ENCODE measurements at places on chromosomes 4 and X. TPM values are rescaled to one million over a fixed set of nuclear protein-coding genes. Genes with fewer than 3 reads are reported as not detected.

GRCh38 chrX:154028502-154029184 lies 8.9 kb upstream of the IRAK1 start:
- no peaks in the 10 kb centered on the region for H3K27me3 ChIP-seq
- H3K36me3 ChIP-seq = peaks cover 40% of the 10 kb centered on the region
- H3K4me1 ChIP-seq = peaks cover 15% of the 10 kb centered on the region

DNA sequence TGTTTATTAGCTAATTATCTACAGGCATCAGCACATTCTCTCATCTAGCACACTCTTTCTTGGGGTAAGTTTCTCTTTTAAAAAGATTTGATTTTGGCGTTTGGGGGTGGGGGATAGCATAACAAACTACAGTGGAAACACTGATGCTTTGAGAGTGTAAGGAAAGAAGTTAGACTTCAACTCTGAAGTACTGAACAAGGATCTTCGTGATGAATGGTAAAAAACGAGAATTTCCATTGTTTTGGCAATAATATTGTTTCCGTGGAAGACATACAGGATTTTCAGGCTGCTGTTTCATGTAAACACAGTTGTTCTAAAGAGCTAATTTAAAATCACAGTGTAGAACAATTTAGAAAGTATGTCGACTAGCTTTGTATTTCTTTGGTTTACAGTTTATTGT lies 451 bp downstream of the LPAR4 start:
- H3K36me3 ChIP-seq = no peaks in the 10 kb centered on the region
- H3K27me3 ChIP-seq = no peaks in the 10 kb centered on the region
- no peak overlapping the region for H3K4me3 ChIP-seq
- DNase-seq = no peak
- H3K4me1 ChIP-seq = no peaks in the 10 kb centered on the region

DNA sequence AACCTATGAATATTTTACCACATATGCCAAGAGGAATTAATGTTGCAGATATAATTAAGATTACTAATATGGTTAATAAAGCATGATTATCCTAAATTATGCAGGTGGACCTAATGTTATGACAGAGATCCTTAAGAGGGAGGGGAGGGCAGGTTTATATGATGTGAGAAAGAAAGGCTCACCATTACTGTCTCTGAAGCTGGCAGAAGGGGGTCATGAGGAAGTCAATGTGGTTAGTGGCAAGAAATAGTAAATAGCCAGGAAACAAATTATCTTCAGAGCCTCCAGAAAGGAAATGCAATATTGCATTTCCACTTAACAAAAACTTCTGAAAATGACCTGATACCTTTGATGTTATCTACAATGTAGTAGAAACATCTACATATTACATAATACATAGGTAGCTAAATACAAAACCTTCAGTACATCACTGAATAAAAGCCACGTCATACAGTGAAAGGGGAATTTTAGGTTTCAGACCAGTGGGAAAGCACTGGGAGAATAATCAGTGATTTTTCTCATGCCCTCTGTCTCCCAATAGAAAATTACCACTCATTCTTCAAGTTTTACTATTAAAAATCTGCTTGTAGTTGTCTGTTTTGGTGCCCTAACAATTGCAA lies 609.2 kb downstream of the SPOCK3 start:
- no peaks in the 10 kb centered on the region for H3K4me1 ChIP-seq
- no peaks in the 10 kb centered on the region for H3K27me3 ChIP-seq
- no peak for DNase-seq

DNA sequence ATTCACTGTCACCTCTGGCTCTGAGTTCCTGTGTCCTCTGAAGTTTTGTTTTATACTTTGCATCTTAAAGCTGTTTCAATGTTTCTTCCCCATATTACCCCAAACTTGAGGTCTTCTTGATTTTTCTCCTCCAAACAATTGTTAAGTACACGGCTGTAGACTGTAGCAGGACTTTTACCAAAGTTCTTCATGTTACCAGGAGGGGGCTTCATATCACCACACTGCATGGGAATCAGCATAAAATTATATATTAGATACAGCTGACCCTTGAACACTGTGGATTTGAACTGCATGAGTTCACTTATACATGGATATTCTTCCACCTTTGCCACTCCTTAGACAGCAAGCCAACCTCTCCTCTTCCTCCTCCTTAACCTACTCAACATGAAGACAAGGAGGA lies 56.6 kb downstream of the SPATA18 start:
- no peak overlapping the region for H3K4me3 ChIP-seq
- no peaks in the 10 kb centered on the region for H3K36me3 ChIP-seq
- no peak overlapping the region for H3K27ac ChIP-seq

DNA sequence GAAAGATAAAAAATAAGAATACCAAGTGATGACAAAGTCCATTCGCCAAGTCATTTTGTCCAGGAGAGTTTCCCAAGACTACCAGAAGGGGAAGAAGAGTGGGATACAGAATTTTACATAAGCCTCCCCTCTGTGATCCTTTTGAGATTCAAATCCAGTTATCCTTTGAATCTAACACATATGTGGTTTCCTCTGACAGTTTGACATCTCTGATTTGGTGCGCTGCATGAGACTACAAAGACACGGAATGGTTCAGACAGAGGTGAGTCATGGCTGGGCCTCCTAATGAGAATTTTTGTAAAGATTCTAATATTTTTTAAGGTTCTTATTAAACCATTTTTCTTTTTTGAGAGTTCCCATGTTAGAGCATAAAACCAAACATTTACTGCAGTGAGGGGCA lies 38.3 kb downstream of the SLC10A6 start:
- H3K4me3 ChIP-seq = no peak overlapping the region
- peaks cover 2% of the 10 kb centered on the region for H3K36me3 ChIP-seq
- no peak overlapping the region for H3K27ac ChIP-seq
- H3K27me3 ChIP-seq = no peaks in the 10 kb centered on the region
- DNase-seq = no peak

GRCh38 chrX:132737743-132738142 lies 220.7 kb downstream of the HS6ST2 start:
- H3K36me3 ChIP-seq = no peaks in the 10 kb centered on the region
- peaks cover 29% of the 10 kb centered on the region for H3K4me1 ChIP-seq
- DNase-seq = peak; percentile 20
- H3K27ac ChIP-seq = no peak overlapping the region
- no peaks in the 10 kb centered on the region for H3K27me3 ChIP-seq

Gene TMEM271
- not detected for total RNA-seq

GRCh38 chrX:109839694-109840567 lies 106.9 kb upstream of the ACSL4 start:
- H3K4me3 ChIP-seq = no peak overlapping the region
- no peaks in the 10 kb centered on the region for H3K4me1 ChIP-seq
- no peak for DNase-seq
- H3K27ac ChIP-seq = no peak overlapping the region

Gene CLDN22
- not detected for total RNA-seq

DNA sequence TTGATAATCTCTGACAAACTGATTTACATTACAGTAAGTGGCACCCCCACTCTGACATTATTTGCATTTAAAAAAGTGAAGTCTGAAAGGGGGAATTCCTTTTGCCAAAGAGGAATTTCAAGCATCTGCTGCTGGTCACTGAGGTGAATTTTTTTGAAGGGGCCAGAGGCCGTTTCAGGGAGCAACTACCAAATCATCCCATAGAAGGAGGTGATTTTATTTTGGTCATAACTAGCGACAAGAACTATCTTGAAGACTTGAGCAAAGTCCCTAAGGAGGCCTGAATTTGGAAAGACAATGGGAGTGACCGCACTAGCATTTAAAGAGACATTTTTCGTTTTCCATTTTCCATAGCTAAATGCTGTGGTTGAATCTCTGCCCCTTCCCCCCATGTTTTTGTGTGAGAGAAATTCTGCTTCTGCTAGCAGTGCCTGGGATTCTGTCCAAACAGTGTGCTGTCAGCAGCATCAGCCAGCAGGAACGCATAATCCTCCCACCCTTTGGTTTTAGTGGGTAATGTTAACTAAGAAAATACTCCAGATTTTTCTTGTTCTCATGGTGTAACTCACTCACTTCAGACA lies 110.1 kb upstream of the MED14 start:
- H3K27ac ChIP-seq = no peak overlapping the region
- peaks cover 2% of the 10 kb centered on the region for H3K36me3 ChIP-seq
- H3K27me3 ChIP-seq = peaks cover 6% of the 10 kb centered on the region
- no peak overlapping the region for H3K4me3 ChIP-seq

All from naive thymus-derived CD8-positive, alpha-beta T cell (primary cell).